ENCODE measurements at places on chromosomes 2 and 18.

- no peak for DNase-seq
Observed at GRCh38 chr18:79912409-79912991, 39.0 kb downstream of the SLC66A2 start.

GRCh38 chr2:71208756-71209155 is 18.1 kb downstream of the PAIP2B start:
- no peak for DNase-seq

DNA sequence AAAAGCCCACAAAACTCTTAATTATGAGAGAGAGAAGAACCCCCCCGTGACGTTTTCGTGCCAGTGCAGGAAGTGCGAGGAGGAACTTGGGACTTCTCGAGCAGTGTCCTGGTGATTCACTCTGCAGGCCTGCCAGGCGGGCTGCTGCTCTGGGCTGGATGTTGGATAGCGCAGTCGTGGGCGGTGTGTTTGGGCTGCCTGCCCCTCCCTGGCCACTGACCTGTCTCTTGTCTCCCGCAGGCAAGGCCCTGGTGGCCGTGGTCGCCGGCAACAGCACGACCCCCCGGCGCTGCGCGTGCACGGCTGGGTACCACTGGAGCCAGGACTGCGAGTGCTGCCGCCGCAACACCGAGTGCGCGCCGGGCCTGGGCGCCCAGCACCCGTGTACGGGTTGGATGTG is 29.0 kb downstream of the TNFRSF11A start:
- no peak for DNase-seq

DNA sequence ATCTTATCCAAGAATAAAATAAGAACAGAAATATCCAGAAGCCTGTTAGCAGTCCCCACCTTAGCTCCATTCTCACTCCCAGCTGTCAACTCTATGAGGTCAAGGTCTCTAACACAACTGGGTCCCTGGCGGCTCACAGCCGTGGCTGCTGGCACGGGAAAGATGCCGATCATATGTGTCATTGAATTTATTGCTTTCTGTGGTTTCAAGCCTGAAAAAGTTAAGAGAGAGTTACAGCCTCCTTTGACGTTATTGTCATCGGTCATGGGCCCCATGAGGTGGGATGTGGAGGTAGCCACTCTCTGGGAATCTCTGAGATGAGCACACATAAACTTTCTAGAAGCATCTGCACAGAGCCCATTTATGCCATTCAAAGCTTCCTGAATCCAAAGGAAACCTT is 28.7 kb upstream of the CABLES1 start:
- DNase-seq, result no peak

DNA sequence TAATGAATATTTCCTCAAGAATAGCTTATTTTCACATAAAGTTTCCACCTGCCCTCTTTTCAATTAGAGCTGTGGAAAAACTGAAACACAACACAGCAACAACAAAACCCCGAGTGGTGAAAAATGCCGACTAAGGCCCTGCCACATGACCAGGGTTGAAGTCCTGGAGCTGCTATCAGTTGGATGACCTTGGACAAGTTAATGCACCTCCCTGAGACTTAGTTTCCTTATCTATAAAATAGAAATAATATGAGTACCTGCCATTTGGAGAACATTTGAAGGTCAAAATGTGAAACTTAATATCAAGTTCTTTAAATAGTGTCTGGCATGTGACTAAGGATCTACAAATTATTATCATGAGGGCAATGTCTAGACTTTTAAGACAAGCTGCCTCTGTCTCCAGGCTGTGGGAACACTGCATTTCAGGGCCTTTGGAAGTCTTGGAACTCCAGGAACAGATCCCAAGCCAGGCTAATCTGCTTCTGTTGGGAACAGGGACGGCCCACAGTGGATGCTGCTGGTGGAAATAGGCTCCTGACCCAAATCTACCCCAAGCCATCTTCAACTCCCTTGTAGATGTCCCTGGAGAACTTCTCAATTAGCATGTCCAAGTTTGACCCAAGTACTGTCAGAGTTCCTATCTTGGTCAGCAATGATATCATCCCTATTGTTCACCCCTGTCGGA is 42.0 kb upstream of the TRIB2 start:
- DNase-seq, result no peak

DNA sequence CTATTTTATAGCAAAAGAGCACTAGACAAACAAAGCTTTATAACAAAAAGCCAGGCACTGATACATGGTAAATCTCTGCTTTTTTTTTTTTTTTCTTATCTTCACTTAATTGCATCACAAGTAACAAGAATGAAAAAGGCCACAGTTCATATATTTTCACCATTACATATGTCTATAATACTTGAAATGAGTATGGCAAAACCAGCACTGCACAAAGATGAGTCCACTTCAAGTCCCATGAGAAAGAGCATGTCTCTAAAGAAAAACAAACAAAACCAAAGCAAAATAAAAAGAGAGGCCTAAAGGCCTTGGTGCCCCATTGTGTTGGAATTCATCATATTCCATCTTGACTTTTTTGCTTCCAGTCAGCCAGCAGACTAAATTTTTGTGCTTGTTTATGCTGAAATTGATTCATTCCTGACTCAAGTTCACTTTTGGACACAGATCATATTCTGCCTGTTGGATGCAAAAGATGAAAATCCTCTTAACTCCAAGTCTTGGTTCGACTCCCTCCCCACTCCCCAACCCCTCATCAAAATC is 264.9 kb upstream of the CCDC68 start:
- no peak for DNase-seq

- no peak for DNase-seq
Observed at GRCh38 chr2:30677231-30677630, 130.0 kb downstream of the CAPN13 start.

DNA sequence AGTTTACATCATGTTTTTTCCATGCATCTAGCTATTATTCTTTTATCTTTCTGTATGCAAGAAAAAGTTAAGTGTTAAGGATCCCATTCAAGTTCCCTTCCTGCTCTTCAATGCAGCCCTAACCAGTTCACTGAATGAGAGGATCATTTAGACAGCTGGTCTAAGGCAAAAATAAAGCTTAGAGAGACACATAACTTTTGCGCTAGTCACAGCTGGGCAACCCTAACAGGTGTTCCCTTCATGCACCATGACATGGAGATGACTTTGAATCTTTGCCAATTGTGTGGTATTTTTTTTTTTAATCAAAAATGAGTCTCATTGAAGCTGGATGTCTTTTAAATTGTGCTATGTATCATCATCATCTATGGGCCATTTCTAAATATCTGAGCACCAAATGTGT is 393.8 kb upstream of the CYRIA start:
- DNase-seq, result no peak

DNA sequence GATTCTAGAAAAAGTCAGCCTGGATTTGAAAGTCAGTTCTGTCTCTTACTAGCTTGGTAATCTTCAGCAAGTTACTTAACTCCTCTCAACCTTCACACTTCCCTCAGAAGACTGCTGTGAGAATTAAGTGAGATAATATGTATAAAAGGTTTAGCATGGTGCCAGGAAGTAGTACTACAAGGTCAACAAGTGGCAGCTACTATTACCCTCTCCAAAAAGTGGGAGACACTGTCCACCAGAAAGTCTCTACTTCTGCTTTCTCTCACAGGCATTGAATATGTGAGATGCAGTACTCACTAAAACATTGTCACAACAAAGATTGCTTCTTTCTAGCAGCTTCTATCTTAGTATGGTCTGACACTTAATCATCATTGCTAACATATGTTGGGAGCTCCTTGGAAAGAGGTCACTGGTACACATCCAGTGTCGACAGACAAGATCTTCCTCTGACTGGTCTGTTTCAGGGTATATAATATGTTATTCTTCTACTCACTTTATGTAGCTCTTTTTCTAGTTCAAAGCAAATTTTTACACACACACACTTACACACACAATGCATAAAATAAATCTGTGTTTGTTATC is 47.9 kb downstream of the DOCK10 start:
- DNase-seq, result no peak

DNA sequence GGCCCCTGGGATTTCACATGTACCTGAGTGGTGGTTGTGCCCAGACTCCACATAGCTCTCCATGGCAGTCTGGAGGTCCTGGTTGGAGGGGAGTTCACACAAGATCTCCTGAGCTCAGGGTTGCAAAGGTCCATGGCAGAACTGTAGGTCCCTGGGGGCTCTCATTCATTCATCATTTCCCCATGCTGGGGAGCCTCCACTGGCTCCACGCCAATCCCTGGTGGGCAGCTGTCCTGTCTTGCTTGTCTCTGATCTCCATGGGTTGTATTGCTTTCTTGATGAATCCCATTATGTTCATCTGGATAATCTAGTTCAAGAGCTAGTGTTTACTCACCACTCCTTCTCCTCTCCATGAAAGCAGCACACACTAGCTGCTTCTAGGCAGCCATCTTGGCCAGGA is 42.4 kb downstream of the ZSWIM2 start:
- DNase-seq, result no peak

DNA sequence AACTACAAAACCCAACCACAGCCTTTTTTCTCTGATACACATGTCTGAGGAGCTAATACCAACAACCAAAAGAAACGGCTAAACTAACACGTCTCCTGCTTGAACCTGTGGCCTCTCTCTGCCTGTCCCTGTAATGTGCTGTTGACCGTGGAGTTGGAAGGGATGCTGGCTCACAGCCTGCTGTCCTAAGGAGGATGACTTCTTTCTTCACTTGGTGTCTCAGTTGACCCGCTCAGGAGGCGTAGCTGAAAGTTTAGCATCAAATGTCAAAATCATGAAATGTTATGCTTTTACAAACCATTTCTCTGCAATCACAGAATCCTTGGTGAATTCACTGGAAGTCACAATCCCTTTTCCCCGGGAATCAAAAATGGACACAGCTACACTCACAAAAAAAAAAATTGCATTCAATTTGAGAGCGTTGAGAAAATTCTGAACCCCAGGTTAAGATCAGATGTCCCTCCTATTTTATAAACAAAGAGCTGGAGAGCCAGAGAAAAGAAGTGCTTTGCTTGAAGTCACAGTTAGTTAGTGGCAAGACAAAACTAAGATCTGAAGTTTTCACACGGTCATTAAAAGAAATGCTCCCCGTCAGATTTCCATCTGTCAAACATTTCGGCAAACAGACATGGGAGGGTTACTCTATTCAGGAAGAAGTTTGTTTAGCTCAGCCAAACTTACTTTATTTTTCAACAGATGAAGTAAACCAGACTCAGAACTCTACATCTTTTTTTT is 74.3 kb downstream of the IRS1 start:
- DNase-seq, result no peak

DNA sequence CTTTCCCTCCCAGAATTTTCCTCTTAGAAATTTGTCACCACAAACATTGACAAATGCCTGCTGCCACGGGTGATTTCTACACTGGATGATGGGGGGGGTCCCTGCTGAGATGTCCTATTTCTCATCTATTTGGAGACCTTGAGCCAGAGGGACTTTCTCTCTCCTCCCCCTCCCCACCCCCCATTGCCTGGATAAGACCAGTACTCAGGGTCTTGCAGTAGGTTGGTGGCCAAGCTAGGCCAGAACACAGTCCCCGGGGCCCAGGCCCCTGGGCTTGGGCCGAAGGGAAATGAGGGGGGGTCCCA is 560 bp upstream of the DUSP2 start:
- DNase-seq, result no peak

DNA sequence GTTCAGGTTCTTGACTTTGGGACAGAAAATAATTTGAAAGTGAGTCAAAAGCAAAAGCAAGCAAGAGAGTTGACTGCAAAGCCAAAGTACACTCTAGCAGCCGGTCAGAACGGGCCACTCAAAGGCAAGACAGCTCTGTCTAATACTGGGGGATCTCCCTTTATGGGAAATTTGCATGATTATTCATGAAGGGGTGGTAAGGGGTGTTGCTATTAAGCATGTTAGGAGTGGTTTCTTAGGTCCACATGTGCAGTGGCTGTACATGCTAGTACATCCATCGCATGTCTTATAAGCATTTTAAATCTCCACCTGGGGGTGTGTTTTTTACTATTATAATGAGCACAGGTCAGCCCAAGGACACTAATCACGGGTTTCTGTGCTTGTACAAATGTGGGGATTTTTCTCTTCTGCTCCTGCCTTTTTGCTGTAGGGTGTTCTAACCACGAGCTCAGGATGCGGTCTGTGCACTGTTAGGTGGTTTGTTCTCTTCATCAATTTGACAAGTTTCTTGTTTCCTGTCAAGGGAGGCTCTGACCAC is 60.2 kb upstream of the SPP2 start:
- DNase-seq, result no peak

- no peak for DNase-seq
Observed at GRCh38 chr2:214075456-214075855, 335.4 kb upstream of the VWC2L start.

All from stimulated activated CD4-positive, alpha-beta T cell treated with anti-CD3 and anti-CD28 coated beads, TNF-alpha, amount 100 ng/mL, for 4 hours (primary cell).